ENCODE measurements at places on chromosomes 5 and 9.

DNA sequence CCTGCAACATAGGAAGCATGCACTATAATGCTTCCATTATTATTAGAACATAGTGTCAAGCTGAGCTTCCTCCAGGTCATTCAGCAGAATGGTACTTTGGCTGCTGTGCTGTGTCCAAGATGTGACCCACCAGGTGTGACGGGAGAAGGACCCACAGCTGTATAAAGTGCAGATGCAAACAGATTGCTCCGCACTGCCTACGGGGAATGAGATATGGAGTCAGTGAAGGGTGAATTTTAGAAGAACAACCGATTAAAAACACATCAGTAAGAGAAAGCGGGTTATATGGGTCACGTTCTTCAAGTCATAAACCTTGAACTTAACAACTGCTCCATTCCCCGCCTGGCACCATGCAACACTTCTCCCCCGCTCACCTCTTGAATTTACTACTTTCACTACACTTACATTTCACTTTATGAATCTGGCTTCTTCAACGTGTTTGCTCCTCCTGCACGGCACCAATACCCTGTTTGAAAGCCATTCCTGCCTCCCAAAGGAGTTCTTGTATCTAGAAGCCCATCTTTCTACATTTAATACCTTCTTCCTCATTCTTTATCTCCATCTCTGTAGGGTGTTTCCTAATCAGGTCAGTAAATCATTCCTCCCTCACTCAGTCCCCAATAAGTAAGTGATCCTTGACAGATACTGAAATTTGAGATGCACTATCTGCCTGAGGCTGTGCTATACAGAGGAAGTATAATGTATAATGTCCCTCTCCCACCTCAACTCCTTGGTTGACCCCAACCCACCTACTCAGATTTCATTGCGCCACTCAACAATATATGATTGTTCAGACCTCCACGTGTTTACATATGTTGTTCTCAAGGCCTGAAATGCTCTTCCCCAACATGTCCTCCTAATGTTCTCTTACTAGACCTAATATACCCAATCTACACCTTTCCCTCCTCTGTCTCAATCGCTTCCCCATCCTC, 25.9 kb downstream of the BRINP1 start:
- DNase-seq: no peak

- DNase-seq: no peak
Observed at GRCh38 chr5:145072889-145073288, 762.3 kb downstream of the PRELID2 start.

DNA sequence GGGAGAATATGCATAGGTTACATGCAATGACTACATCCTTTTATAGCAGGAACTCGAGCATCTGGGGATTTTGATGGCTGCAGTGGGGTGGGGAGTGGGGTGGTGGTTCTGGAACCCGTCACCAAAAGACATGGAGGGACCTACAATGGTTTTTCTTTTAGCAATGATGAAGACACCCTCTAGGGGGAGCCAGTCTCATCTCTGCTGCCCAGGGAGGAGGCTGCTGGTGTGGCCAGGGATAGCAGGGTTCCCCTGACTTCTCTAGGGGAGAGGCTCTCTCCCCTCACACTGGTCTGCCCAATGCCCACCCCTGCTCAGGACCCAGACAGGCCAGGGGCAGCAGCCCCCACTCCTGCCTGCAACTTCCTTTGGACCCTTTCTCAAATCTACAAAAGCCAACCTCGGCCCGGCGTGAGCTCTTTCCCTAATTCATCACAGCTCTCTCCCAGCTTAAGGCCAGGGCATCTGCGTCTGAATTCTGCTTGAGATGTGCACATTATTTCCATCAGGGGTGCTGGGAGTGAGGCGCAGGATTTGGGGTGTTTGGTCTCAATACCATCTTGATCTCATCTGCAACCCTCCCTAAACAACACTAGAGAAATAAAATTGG, 73.6 kb upstream of the RETREG1 start:
- peak; percentile 73 for DNase-seq

DNA sequence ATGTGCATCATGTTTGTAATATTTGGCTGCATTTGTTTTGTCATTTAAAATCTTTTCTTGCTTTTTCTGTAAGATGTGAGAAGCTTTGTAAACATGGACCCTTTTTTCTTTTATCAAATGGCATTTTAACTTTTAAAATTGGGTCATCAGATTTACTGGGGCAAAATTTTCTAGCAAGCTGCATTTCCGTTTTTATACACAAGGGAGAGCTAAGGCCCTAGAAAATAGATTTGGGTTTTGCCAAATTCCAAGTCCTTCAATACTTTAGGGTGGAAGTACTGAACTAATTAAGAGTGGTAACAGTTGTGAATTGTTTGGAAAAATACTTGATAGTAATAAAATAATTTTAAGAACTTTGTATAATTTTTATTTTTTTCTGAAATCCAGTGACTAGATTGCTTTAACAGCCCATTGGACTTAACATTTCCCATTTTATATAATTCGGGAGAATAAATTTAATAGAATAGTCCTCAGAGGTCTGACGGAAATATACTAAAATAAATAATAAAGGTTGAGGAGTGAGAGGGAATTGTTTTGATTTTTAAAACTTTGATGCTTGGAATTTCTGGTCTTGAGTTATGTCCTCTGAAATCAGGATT, 117.4 kb downstream of the SMARCA2 start:
- peak; percentile 64 for DNase-seq

GRCh38 chr9:5582835-5583195, 46.1 kb upstream of the RIC1 start:
- DNase-seq: no peak

- no peak for DNase-seq
Observed at GRCh38 chr9:104633976-104634520, 16.0 kb upstream of the OR13C9 start.

DNA sequence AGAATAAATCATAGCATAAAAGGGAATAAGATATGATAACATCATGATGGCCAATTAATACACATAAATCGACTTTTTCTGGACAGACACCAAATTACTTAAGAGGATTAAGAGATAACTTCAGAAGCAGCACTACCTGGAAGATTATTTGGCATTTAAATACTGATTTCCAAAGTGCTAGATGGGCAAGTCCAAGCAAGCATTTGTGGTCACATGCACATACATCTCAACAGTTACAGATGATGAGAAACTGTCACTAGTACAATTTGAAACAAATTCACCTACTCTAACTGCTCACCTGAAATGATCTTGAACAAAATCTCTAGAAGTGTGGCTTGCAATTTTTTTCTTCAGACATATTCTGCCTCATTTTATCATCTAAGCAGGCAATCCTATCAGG, 26.8 kb upstream of the RASGEF1C start:
- no peak for DNase-seq

DNA sequence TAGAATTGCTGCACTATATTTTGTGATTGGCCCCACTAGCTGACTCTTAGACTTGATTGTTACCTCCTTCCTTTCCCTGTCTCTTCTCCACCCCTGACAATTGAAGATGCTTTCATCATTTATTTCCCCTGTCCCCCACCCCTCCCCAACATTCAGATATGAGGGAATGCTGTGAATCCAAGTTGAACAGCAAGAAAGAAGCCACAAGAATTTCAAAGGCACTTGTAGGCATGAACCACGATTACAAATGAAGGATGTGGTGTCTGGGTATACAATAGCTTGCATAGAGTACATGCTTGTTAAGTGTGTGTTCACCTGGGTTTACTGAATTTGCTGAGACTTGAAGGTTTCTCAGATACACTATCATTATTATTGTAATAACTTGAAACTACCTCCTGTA, 78.3 kb upstream of the TRIO start:
- DNase-seq: no peak

DNA sequence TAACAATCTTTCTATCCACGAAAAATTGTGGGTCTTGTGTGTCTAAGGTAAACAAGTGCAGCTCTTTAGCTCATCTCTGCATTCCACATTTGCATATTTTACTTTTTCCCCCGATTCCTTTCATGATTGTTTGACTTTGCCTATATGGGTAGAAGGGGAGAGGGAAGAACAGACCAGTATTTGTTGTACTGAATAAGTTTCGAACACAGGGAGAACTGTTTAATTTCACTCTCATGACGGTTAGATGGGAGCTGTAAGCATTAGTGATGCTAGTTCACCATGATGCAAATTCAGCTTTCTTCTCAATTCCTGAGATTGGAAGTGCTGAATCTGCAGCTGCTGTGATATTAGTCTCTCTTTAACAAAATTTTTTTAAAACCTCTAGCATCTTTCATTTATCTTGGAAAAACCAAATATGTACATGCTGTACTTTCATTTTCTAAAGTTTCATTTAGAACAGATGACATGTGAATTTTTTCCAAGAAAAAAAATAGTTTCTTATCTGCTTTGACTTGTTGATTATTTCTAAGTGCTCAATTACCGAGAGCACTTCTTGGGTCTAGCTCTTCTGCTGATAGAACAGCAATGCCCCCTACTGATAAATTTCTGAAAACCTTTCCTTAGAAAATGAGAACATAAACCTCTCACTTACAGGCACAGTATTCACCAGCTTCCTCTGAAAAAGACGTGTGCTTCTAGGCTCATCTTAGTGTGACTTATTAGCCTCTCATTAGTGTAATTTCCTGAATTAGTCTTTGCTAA, 149.5 kb downstream of the BAAT start:
- DNase-seq: peak; percentile 40

- DNase-seq: no peak
Observed at GRCh38 chr5:107356891-107357290, 313.8 kb downstream of the EFNA5 start.

GRCh38 chr9:108832179-108832500, 23.6 kb downstream of the ACTL7B start:
- no peak for DNase-seq

DNA sequence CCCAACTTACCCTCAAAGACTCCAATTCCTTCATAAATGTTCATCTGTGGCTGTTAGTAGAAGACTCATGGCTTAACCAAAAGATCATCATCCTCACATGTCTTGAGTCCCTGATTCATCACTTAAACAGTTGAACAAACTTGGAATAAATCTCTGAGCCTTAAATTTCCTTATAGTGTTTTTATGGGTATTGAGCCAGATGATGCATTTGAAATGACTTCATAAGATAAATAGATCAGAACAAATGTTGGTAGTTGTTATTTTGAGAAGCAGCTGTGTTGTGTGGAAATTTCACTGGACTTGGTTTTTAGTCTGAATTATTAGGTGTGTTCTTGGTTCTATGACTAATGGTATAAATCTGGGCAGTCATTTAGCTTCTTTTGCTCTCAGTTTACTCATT, 236.2 kb downstream of the NNT start:
- no peak for DNase-seq

- DNase-seq: no peak
Observed at GRCh38 chr5:176996780-176997179, 9.8 kb downstream of the UIMC1 start.

DNA sequence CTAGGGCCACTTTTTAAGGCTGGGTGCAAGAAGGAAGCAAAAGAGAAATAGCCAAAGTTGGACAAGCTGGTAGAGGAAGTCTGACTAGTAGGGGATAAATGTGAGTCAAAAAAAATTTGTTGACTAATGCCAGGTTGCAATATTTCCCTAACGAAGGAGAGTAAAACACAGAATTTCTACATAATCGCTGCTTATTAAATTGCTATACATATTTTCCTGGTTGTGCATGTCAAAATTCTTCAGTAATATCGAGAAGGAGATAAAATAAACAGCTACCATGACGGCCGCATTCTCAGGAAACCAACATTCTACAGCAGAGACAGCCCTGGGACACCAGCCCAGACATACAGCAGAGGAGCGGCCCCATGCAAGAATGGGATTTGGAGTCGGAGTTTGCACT, 148.3 kb downstream of the ESM1 start:
- DNase-seq: no peak

DNA sequence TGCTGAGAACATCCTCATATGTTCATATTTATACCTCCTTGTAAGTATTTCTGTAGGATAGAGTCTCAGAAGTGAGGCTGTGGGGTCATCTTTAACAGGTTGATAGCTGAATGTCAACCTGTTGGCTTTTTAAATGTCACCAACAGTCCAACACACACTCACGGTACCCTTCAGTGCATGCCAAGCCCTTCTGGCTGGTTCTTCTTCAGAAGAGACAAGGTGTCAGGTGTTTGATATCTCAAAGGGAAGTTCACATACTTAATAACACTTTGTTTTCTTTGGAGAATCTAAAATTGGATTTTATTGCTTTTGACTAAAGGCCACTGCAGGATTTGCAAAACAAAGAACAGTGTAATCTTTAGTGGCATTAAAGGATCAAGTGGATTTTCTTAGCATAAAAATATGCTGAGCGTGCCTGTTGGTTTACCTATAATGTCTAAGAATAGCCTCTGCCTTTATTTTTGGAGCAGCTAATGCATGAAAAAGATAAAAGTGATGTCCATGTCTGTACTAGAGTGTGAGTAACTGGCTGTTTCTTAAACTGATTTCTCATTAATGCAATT, 58.2 kb downstream of the RGS3 start:
- no peak for DNase-seq

GRCh38 chr5:435961-436640, 6.9 kb upstream of the EXOC3 start:
- DNase-seq: peak; percentile 56

- no peak for DNase-seq
Observed at GRCh38 chr9:33765411-33765810, 29.9 kb upstream of the PRSS3 start.

DNA sequence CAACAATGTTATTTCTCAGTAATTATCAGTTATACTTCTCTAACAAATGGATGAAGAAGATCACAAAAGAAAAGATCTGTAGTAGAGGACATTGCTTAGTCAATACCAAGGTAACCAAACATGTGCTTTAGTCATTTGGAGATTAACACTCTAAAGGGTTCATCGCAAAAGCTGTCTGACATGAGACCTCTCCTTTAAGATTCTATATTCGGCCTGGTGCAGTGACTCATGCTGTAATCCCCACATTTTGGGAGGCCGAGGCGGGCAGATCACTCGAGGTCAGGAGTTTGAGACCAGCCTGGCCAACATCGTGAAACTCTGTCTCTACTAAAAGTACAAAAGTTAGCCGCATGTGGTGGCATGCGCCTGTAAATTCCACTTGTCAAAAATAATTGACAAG, 18.3 kb upstream of the CKMT2 start:
- no peak for DNase-seq

DNA sequence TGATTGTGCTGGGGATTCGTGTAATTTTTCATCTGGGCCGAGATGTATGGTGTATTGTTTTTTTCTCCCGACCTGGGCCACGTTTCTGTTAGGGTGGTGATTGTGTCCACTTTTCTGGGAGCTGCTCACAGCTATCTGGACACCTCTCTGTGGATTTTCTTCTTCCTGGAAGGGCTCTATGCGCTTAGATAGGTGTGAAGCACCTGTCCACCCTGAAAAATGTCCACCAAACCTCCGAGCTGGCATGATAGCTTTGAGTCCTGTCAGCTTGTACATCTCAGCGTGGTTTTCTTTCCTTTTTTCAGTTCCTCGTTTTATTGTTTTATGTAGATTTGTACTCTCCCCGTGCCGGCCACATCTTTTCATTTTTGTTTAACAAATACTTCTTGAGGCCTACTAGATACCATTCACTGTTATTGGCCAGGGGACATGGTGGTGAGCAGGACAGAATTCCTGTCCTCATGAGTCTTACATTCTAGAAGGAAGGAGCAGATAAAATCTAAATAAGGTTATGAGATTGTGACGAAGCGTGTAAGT, 1.1 kb downstream of the UGCG start:
- DNase-seq: peak; percentile 48

GRCh38 chr5:168319774-168320173, 28.3 kb downstream of the WWC1 start:
- DNase-seq: no peak

All from hematopoietic multipotent progenitor cell treated with erythropoietin and hydrocortisone succinate and interleukin-3 and kit ligand, for 4 days (in vitro differentiated cells).